ENCODE measurements at places on chromosomes 2 and 18.
A peak's percentile ranks its signal among the peaks of the same experiment; 100 is the strongest.

- no peak for DNase-seq
These were observed 199.1 kb downstream of the FBXO15 start for GRCh38 chr18:73948497-73948896.

- DNase-seq = no peak
These were observed 53.0 kb downstream of the ZC3H8 start for GRCh38 chr2:112201696-112202430.

GRCh38 chr2:208573569-208573968 is 167.0 kb downstream of the PTH2R start:
- DNase-seq = no peak

DNA sequence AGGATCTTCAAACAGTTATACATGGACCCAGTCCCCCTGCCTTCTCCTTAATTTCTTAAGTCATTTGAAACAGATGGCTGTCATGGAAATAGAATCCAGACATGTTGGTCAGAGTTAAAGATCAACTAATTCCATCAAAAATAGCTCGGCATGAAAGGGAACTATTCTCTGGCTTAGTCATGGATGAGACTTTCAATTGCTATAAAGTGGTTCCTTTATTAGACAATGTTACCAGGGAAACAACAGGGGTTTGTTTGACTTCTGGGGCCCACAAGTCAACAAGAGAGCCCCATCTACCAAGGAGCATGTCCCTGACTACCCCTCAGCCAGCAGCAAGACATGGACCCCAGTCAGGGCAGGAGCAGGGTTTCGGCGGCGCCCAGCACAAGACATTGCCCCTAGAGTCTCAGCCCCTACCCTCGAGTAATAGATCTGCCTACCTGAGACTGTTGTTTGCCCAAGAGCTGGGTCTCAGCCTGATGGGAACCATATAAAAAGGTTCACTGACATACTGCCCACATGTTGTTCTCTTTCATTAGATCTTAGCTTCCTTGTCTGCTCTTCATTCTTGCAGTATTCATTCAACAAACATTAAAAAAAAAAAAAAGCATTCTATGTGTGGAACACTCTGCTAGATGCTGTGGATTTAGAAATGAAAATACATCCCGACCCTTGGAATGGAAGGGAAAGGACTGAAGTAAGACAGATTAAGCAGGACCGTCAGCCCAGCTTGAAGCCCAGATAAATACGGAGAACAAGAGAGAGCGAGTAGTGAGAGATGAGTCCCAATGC is 4.6 kb downstream of the TTR start:
- DNase-seq = no peak

- no peak for DNase-seq
These were observed 263.2 kb upstream of the RASGRP3 start for GRCh38 chr2:33213244-33213643.

DNA sequence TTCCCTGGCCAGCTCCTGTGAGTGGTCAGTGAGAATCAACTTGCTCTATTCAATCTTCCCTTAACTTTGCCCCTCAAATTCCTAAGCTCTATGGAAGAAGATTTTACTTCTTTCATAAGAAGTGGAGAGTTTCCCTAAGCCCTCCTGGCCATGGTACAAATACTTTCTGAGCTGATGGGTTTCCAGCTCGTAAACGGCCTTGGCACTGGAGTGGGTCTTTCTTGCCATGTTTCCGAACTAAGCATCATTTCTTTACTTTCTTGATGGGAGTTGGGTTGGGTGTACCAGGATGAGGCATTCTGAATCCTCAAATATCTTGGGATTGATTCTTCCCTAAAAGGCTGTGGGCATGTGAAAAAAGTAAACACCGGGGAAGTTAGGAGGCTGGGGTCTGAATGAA is 72.5 kb downstream of the ACKR3 start:
- DNase-seq = peak; percentile 23

DNA sequence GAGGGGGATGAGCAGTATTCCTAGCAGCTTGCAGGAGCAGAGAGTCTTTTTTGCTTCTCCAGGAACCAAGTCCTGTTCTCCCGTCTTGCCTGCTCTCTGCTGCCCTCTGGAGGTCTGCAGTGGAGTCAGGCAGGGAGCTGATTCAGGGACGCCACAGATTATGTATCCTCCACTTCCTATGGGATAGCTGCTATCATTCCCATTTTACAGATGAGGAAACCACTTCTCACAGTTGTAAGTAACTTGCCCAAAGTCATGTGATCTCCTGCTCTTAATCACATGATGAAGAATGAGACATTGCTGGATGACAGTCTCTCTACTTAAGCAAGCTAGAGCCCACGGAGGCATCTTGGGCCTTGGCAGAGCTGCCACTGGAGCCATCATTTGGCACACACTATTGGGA is 8.3 kb downstream of the SLC4A5 start:
- DNase-seq = peak; percentile 69

DNA sequence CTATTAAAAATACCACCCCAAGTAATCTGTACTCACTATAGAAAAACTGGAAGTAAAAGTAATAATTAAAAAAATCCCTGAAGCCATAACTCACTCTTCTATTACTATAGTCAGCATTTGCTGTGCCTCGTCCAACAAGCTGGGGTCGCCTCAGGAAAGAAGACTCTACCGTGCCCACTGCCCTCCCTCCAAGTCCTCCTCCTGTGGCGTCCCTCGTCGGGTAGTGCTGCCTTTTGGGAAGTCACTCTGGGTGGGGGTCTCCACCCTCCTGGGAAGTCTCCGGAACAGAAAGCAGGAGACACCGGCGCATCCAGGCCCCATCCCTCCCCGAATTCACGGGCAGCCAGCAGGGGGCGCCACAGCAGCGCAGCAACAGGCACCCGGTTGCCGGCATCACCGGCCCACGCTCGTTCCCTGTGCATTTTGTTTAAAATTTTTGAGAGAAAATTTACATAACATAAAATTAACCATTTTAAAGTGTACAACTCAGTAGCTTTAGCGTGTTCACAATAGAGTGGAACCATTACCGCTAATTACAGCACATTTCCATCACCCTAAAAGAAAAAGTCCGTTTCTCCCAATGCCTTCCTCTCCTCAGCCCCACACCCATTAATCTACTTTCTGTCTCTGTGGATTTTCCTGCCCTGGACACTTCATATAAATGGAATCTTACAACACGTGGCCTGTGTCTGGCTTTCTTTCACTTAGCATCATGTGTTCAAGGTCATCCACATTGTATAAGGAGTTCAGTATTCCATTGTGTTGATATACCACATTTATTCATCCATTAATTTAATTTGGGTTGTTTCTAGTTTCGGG is 62.2 kb downstream of the ADNP2 start:
- DNase-seq = no peak

- DNase-seq = no peak
These were observed 24.8 kb upstream of the GNAL start for GRCh38 chr18:11664286-11664685.

DNA sequence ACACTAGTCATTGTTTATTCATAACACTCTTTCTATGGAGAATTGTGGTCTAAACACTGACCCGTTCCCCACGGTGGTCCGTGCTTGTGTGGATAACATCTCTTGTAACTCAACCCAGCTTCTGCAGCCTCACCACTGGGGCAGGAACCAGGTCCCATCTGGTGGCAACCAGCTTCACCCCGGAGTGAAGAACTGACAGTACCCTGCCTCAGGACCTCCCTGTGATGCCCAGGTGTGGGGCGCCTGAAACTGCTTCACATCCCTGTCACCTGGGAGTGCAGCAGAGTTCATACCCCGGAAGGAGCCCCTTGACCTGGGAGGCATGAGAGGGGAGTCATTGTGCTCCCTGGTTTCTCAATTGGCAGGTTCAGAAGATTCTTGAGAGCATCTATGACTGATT is 81.1 kb downstream of the LONRF2 start:
- DNase-seq = no peak

DNA sequence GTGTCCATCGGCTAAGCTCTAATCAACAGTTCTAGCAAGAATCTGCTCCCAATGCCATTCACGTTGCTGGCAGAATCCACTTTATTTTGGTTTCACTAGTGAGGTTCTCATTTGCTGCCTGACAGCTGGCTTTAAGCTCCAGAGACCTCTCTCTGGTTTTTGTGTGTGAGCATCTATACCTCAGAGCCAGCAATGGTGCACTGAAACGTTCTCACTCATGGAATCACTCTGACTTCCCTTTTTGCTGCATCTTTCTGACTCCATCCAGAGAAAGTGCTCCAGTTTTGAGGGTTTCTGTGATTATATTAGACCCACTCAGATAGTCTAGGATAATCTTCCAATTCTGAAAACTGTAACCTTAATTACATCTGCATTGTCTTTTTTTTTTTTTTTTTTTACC is 596.6 kb downstream of the RNF144A start:
- no peak for DNase-seq

DNA sequence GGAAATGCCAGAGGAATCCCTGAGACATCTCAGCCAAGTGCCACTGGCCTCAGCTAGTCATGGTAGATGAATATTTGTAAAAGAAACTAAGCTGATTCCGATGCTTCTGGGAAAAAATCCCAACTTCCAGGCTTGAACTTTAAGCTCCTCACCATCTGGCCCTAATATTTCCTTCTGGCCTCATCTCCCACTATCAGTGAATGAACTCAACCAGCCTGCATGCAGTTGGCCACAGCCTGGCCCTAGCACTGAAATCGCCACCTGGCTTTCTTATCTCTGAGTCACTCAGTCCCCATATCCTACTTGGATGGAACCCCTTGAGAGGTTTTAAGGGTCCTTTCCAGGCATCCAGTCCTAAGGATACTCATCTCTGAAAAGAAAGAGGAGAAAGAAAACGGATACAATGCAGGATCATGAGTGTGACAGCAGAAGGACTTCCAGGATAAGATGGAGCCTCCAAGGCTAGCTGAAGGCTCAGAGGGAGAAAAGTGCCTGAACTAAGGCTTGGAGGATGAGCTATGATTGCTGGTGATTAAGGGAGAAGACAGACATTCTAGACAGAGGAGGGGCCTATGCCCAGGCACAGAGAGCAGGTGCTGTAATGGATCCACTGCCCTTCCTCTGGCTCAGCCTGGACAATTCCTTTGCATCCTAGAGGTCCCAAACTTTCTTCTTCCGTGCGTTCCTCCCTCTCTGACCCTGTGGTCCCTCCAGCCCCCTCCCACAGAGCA is 141.5 kb upstream of the MYCN start:
- DNase-seq = no peak

DNA sequence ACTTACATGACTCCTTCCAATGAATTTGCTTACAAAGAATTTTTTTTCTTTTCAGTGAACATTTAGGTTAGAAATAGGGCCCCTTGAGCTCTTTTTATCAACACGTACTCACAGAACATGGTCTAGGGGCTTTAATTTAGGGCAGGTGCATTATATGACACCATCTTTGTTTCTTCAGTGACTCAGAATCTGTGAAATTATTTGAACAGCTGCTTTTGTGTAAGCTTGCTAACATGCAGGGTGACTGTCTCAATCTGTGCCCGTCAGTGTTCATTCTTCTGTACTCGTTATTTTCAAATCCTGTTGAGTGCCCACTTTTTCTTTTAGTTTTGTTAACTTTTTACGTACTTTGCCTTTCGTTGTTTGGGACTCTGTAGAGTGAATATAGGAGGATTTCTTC is 52.8 kb upstream of the CABYR start:
- no peak for DNase-seq

DNA sequence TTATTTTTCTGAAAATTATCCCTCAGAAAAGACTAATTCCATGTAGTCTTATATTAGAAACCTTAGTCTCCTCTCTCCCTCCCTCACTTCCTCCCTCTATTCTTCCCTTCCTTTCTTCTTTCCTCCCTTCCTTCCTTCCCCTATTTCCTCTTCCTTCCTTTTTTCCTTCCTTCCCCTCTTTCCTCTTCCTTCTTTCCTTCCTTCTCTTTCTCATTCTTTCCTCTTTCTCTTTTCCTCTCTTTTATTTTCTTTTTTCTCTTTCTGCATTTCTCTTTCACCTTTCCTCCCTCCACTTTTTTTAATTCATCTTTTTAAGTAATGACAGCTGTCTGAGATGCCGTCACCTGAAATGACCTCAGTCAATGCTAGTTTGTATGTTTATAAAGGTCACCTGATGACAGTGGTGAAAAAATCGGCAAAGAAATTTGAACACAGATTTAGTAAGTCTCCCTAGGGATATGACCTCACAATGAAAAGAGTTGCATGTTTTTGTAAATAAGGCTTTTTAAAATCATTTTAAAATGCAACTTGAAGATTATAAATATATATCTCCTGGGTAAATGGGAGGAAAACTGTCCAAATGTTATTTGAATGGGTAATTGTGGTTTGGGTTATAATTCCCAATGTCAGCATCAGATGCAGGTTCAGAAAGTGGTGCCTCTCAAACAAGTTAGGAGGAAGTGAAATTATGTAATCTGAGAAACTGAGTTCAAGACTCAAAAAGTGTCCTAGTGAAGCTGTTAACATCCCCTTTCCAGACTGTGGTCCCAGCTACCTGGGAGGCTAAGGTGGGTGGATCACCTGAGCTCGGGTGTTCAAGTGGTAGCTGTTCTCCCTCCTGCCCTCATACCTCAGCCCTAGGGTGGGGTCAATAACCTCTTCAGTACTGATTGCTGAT is 90.3 kb upstream of the ST3GAL5 start:
- DNase-seq = no peak

DNA sequence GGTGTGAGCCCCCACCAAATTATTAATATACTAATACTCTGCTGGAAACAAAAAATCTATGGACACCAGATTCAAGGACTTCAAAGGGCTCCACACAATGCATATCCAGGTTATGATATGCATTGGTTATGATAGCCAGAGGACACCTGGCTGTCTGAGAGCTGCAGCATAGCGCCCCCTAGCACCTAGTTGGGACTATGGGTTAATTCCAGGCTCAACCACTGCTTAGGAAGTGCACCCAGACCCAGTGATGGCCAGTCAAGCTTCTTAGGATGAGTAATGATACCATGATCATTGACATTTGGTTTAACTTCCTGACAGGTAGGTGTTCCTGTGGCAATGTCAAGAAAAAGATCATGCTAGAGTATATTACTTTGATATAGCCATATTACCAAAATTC is 3.8 kb upstream of the FRZB start:
- DNase-seq = no peak

- no peak for DNase-seq
These were observed 53.4 kb downstream of the AAK1 start for GRCh38 chr2:69589973-69590652.

DNA sequence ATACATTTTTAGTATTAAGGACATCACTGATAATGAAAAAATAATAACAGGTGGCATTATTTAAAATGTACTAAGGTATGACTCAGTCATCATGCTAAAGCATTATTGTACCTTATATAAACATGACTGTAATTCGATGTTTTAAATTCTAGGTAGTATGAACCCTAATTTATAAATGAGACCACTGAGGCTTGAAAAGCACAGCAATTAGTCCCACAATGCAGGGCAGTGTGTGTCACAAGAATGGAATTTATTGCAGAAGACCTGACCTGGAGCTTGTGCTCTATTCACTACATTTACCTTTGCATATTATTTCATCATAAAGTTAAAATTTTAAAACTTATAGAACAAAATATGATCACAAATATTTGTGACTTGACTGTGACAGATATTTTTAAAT is 358.5 kb upstream of the DSEL start:
- DNase-seq = no peak

GRCh38 chr18:75023473-75023872 is 185.5 kb downstream of the PTGR3 start:
- DNase-seq = no peak

GRCh38 chr18:37930640-37931039 is 365.0 kb upstream of the CELF4 start:
- no peak for DNase-seq

Measured in putamen (tissue), 1 donor.